Stimulated activated naive CD4-positive, alpha-beta T cell treated with Interleukin-2 at 50 U/mL for 16 hours (primary cell): ENCODE measurements at places on chromosomes 4 and X.

DNA sequence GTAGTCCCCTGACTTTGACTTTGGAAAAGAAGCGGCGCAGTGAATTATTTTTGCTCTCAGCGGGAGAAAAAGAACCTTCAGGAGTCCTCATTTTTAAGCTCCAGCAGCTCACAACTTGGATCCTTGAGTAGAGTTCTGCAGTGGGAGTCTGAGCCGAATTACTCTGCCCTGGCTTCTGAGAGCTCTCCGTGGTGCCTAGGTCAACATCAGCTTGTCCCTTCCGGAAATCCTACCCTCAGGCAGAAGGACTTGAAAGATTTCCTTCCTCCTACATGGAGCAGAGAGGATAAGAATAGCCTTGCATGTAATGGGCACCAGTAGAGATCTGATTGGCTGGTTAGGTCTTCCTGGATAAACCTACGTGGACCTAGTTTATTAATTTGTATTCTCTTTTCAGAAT is 549.7 kb upstream of the TENM3 start:
- DNase-seq: no peak

DNA sequence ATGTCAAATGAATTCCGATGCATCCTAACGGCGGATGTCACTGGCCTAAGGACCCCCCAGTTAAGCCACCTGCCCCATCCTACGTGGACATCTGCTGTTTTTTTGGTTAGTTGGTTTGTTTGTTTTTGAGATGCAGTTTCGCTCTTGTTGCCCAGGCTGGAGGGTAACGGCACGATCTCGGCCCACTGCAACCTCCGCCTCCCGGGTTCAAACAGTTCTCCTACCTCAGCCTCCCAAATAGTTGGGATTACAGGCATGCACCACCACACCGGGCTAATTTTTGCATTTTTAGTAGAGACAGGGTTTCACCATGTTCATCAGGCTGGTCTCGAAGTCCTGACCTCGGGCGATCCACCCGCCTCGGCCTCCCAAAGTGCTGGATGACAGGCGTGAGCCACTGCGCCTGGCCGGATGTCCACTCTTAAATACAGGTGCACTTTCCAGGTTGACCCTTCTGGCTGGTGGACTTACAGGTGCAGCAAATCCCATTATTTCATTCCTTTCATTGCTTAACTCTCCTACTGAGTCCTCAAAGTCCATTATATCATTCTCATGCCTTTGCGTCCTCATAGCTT is 206.2 kb downstream of the CRLF2 start:
- no peak for DNase-seq

DNA sequence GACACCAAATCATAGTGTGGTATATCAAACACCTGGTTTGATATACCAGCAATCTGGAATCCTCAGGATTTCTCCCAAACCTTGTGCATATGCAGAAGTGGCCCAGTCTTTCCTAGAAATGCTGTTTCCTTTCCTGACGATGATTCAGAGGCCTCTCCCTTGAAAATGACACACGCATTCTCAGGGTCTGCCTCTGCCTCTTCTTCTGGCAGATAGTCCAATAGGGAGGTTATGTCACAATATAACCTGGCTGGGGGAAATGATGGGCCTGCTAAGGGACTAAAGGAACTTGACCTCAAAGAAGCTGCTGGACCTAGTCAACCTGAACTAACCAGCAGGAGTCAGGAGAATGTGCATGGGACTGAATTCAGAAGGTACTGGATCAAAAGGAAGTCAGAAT is 435.2 kb downstream of the IDS start:
- DNase-seq: no peak

- no peak for DNase-seq
Measured at GRCh38 chr4:173214231-173214630, 45.6 kb downstream of the GALNT7 start.

GRCh38 chr4:149784018-149784417 is 31.6 kb downstream of the IQCM start:
- no peak for DNase-seq

DNA sequence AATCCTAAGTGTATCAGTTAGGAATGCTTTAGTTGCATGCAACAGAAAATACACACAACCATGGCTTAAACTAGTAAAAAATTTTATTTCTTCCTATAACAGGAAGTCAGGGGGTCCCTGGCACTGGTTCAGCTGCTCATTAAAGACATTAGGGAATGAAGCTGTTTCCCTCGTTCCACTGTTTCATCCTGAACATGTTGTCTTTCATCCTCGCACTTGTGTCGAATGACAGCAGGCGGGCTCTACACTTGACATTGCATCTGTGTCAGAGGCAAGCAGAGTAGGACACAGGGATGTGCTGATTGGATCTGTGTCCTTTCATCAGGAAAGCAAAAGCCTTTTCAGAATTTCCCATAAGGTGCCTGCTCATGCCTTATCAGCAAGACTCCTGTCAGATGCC is 22.8 kb upstream of the C1QTNF7 start:
- no peak for DNase-seq

DNA sequence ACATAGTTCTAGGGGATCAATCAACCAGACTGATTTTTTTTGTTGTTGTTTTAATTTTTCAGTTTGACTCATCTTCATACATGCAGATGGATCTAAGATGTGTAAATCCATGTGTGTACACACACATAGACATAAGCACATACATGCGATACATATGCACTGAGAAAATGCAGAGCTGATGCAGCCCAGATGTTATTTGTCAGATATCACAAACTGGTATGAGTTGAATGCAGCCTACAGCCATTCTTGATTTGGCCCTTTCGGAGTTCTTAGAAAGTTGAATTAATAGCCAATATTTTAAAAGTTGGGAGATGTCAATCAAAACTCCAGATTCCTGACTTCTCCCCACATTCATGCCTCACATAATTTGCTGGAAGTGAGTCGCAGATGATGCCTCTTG is 180.4 kb downstream of the SPATA18 start:
- DNase-seq: no peak

DNA sequence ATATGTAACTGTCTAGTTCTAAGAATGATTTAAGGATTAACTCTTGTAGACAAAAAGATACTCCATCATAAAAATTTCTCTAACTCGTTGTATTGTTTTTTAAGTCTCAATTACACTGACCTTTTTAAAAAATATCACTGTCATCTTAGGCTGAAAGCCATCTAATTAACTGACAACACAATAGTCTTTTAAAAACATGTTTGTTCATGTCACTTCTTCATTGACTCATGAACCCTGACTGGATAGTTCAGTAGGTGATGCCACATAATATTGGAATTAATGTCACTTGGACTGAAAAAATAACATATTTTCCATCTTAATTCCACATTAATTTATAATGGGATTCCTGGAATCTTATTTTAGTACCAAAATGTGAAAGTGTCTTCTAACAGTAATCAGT is 179.3 kb downstream of the ADGRL3 start:
- no peak for DNase-seq

- no peak for DNase-seq
Measured at GRCh38 chrX:72009731-72010130, 99.1 kb downstream of the NHSL2 start.

GRCh38 chr4:120062663-120063195 is 3.9 kb downstream of the MAD2L1 start:
- no peak for DNase-seq

DNA sequence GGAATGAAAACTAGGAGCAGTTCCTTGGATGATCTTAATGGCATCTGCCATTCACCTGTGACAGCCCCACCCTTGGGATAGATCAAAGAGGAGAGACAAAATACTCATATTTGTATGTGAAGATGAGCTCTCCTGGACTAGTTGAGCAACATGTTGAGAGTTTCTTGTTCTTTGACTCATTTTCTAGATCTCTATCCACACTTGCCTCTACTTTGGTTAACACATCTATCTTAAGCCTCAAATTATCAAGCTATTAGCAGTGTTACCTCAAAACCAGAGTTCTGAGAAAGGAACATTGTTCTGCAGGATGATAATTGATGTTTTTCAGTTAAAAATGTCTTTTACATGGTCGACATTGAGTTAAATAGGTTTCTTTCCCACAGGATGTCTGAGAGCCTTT is 94.2 kb upstream of the TEX13D start:
- DNase-seq: no peak

- DNase-seq: no peak
Measured at GRCh38 chr4:16694173-16694883, 204.1 kb downstream of the LDB2 start.

DNA sequence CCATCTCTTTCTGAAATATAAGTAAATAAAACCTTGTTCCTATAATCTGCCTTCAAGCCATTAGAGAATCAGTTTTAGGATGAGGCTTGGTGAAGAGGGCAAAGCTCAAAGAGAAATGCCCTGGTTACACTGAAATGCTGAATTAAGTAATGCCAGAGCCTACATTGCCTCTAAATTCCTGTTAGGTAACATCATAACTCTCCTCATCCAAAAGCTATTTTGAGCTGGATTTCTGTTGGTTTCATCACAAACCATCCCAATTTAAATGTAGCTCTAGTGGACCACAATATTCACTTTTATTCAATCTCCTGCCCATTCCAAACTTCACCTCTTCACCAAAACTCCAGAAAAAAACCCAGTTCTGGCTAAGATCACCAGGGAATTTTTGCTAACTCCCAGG is 1319.7 kb upstream of the TENM3 start:
- no peak for DNase-seq

GRCh38 chr4:184420881-184421416 is 53.4 kb downstream of the IRF2 start:
- DNase-seq: no peak

DNA sequence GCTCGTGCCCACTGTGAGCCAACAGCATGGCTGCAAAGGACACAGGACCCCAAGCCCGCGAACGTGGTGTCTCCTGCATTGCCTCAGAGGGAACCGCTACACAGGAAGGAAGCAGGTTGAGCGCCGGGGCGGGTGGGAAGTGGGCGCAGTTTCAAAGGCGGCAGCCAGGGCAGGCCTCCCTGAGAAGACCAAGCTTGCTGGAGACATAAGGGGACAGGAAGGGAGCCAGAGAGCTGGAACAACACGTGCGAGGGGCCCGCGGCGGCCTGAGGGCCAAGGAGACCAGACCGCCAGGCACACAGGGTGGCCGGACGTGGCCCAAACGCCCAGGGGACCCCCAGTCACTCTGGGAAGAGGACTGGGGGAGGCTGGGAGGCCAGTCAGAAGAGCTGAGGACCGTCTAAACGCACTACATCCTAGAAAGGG is 32.0 kb downstream of the CTBP1 start:
- DNase-seq: peak; percentile 43

- no peak for DNase-seq
Measured at GRCh38 chr4:47349326-47349725, 114.2 kb downstream of the COMMD8 start.

DNA sequence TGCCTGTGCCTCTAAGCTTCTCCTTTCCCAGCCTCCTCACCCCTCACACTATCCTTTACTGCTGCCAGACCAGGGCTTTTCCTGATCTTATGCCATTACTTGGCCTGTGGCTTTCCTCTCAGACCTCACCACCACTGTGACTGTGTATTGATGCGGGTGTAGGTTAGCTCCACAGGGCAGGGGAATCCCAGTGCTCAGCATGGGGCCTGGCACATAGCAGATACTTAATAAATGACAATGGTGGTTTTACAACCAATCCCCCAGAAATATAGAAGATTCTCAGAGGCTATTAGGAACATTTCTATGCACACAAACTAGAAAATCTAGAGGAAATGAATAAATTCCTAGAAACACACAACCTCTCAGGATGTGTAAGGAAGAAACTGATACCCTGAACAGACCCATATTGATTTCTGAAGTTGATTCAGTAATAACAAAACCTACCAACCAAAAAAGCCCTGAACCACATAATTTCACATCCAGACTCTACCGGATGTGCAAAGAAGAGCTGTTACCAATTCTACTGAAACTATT is 129.6 kb upstream of the QRFPR start:
- no peak for DNase-seq

DNA sequence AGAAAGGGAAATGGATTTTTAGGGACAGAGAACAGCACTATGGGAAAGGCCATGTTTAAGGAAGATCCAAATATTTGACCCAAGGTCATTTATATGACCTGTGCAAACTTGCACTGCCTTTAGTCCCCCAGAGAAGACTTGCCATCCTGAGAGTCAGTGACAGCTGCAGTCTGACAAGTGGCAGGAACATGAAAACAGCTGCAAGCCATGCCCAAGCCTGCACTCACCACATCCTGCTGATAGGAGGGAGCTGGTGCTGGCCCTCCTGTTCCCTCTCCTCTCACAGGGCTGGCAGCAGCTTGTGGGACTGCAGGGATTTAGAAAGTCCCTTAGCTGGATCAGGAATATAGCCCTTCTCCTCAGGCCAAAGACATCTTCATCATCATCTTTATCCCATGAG is 187.7 kb downstream of the RAP1GDS1 start:
- no peak for DNase-seq

GRCh38 chr4:1887052-1887451 is 15.9 kb downstream of the NSD2 start:
- DNase-seq: no peak

- no peak for DNase-seq
Measured at GRCh38 chr4:47462799-47463234, 685 bp downstream of the COMMD8 start.

- DNase-seq: no peak
Measured at GRCh38 chr4:105994841-105995501, 99.7 kb downstream of the NPNT start.

GRCh38 chr4:152643153-152644035 is 36.4 kb downstream of the TMEM154 start:
- DNase-seq: no peak

- DNase-seq: no peak
Measured at GRCh38 chrX:134538316-134538715, 78.4 kb downstream of the HPRT1 start.

DNA sequence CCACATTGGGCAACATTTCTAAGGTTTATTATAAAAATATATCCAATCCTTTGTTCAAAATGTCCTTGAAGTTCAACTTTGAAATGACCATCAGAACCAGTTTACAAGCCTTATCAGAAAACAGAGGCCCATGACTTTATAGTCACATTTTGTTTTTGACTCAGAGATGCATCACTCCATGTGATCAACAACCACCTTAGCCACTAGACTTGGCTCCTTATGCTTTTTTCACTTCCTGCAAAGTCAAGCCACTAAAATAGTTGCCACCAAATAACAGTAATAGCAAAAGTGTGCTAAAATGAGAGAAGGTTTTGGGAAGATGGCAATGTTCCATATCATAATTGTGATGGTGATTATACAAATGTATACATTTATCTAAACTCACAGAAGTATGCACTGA is 181.7 kb downstream of the MAML3 start:
- no peak for DNase-seq

GRCh38 chr4:128347175-128347868 is 59.7 kb upstream of the PGRMC2 start:
- no peak for DNase-seq

DNA sequence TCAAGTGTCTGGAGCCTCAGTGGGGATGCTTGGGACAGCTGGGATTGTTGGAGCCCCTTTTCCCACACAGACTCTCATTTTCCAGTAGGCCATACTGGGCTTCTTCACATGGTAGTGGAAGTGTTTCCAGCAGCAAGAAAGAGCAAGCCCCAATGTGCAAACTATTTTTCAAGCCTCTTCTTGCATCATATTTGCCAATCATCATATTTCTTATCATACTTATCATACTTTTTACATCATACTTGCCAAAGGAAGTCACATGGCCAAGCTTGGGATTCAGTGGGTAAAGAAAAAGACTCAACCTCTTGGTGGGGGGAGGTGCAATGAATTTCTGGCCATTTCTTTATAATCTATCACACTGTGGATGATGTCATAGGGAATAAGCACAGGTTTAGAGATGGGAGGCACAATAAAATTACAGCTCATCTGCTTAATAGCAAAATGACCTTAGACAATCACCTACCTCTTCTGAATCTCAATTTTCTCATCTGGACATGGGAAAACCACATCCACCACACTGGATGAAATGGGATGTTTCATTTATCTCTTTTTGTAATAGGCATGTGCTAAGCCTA is 174.2 kb downstream of the MID1IP1 start:
- no peak for DNase-seq
